ENCODE measurements at places on chromosomes 11 and 22. TPM values are rescaled to one million over a fixed set of nuclear protein-coding genes. Genes with fewer than 3 reads are reported as not detected.

Gene DBX1
- not detected for total RNA-seq

Gene NUCB2
- 22.3 TPM for total RNA-seq

- no peak overlapping the region for H3K4me3 ChIP-seq
- DNase-seq = no peak
- H3K36me3 ChIP-seq = no peaks in the 10 kb centered on the region
- H3K4me1 ChIP-seq = no peaks in the 10 kb centered on the region
- no peaks in the 10 kb centered on the region for H3K27me3 ChIP-seq
- H3K27ac ChIP-seq = no peak overlapping the region
These were observed 49.5 kb upstream of the HSPA8 start for GRCh38 chr11:123111465-123111864.

- no peaks in the 10 kb centered on the region for H3K4me1 ChIP-seq
- no peaks in the 10 kb centered on the region for H3K27me3 ChIP-seq
- H3K27ac ChIP-seq = no peak overlapping the region
- no peaks in the 10 kb centered on the region for H3K36me3 ChIP-seq
These were observed 22.9 kb downstream of the TPST2 start for GRCh38 chr22:26566994-26567393.

DNA sequence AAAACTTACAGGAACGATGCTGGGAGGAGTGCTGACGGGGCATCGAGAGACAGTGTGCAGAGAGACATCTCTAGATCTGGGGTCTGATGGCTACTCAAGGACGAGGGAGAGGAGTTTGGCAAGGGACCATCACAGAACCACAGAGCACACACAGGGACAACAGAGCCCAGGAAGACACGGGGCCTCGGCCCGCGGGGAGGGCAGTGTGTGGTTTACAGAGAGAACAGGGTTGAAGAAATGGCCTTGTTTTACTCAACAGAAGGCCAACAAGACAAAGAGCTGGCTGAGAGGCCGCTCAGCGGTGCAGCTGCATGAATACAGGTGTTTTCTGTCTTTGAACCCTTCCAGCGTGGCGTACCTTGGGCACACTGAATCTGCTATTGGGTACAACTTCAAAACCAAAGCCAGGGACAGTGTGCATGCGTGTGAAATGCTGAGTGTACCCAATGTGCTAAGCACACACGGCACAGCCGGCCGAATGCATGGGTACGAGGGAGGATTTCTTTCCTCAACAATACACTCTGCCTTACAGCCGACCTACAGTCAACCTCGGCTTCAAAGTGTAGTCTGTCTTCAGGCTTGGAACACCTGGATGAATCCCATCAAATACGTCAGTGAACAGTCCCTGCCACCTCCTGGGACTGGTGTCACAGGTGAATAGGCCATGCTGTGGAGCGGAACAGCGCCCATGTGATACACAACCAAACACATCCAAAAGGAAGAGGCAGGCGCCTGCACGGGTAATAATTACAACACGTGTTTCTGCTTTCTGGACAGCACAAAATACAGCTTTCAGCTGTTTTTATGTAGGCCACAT, 20.7 kb upstream of the BID start:
- no peak for DNase-seq
- H3K27me3 ChIP-seq = no peaks in the 10 kb centered on the region
- peak overlapping the region; percentile 11 for H3K27ac ChIP-seq
- no peak overlapping the region for H3K4me3 ChIP-seq
- no peaks in the 10 kb centered on the region for H3K36me3 ChIP-seq
- no peaks in the 10 kb centered on the region for H3K4me1 ChIP-seq

Gene FREY1
- not detected for total RNA-seq

DNA sequence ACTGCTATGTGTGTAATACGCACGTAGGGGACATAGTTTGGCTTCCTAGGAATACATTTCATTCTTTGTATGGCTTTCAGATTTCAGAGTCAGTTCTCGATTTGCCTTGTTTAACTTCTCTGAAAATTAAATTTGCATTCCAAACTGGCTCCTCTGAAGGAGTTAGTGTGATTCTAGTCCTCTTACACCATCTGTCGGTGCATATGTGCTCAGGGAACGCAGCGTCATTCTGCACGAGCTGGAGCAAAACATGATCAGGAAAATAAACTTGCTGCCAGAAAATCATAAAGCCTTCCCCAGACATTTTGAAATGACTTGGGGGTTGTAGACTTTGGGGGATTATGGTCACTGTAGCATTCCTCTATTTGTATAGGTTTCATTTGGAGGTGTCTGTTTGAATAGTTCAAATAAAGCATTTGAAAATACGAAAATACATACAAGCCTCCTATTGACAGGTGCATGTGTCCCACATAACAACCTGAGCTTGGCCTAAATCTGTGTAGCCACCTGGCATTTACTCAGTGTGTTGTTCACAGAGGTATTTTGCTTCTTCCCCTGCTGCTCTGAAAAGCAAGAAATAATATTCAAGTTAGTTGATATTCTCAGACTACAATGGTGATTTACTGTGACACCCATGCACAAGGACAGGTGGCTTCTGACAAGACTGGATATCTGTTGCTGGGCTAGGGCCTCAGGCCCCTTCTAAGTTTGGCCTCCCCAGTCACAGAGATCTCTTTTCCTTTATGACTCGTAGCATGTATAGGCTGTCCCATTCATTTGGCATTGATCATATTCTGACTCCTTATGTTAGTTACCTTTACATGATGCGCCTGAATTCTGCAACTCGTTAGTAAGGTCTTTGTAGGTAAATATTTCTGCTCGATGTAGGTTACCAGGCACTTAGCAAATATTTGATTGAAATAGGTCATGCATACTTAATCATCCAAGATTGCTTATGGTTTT, 81.6 kb upstream of the SORL1-AS1 start:
- H3K4me3 ChIP-seq = no peak overlapping the region
- H3K27me3 ChIP-seq = no peaks in the 10 kb centered on the region
- no peak for DNase-seq
- H3K4me1 ChIP-seq = no peaks in the 10 kb centered on the region
- H3K36me3 ChIP-seq = peaks cover 39% of the 10 kb centered on the region

Gene IL18
- total RNA-seq = 19.0 TPM
